SW 1271 (cell line): ENCODE measurements at places on chromosomes 11 and 22.

GRCh38 chr22:44622679-44623078 is 79.3 kb upstream of the PRR5 start:
- no peak for DNase-seq

DNA sequence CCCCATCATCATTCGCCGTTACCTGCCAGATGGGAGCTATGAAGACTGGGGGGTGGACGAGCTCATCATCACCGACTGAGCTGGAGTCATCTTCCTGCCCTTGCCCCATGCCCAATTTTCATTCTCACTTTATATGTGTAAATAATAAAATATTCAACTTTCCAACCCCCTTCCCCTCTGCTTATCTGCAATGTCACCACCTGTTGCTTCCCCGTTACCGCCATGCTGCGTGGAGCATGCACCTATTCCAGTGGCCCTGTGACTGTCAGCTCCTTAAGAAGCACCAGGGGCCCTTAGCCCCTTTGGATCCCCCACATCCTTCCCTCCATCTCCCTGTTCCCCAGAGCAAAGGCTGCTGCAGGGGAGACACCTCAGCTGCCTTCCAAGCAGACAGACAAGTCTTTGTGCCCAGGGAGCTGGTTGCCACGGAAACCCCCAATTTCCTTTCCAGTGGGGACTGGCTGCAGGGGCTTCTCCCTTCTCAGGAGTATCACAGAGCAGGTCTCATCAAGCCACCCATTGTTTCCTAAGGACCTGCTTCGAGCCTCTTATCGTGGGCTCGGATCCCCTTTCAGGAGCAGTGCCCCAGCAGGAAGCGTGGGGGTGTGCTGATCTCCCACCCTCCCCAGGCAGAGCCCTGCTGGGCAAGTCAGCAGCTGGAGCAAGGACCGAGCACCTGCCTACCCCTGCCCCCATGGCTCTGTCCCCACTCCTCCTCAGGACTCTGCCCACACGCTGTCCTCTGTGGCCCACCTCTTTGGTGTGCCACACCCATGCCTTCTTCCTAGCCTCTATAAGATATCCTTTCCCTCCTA is 14.3 kb downstream of the POLR2F start:
- no peak for DNase-seq

DNA sequence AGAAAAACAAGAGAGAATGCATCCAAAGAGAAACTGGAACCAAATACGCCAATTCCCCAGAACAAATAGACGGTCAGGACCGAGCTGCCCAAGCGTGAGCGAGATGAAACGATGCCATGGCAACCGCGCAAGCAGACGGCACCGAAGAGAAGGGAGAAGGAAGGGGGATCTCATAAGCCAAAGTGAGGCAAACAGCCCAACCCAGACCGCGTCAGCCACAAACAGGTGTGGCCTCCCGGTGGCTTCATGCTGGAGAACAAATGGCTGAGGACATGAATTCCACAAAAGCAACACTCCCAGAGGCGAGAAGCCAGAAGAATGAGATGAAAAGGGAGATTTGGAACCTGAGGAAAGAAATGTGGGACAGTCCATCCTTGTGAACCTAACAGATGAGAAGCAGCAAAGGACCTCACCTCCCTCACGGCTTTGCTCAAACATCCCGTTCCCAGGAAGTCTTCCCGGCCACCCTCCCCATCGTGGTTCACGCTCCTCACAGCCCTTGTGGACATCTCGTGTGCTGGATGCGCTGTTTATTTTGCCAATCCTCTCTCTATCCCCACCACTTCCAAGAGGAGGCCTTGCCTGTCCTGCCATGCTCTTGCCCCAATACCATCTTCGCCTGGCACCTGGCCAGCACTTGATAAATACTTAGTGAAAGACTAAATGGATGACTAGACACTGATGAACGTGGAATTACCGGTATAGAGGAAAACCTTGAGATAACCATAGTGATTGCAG is 89.1 kb upstream of the RTL6 start:
- no peak for DNase-seq

DNA sequence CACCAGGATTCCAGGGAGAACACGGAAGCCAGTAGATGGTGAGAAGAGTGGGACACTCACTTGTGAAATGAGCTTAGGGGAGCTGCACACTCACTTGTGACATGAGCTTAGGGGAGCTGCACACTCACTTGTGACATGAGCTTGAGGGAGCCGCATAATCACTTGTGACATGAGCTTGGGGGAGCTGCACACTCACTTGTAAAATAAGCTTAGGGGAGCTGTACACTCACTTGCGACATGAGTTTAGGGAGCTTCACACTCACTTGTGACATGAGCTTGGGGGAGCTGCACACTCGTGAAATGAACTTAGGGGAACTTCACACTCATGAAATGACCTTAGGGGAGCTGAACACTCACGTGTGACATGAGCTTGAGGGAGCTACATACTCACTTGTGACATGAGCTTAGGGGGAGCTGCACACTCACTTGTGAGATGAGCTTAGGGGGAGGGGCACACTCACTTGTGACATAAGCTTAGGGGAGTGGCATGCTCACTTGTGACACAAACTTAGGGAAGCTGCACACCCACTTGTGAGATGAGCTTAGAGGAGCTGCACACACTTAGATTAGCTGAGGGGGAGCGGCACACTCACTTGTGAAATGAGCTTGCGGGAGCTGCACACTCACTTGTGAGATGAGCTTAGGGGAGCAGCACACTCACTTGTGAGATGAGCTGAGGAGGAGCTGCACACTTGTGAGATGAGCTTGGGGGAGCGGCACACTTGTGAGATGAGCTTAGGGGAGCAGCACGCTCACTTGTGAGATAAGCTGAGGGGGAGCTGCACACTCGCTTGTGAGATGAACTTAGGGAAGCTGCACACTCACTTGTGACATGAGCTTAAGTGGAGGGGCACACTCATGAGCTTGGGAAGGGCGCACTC is 59.0 kb downstream of the NCAPD3 start:
- DNase-seq = no peak

GRCh38 chr11:114158421-114158820 is 98.9 kb downstream of the ZBTB16 start:
- no peak for DNase-seq

DNA sequence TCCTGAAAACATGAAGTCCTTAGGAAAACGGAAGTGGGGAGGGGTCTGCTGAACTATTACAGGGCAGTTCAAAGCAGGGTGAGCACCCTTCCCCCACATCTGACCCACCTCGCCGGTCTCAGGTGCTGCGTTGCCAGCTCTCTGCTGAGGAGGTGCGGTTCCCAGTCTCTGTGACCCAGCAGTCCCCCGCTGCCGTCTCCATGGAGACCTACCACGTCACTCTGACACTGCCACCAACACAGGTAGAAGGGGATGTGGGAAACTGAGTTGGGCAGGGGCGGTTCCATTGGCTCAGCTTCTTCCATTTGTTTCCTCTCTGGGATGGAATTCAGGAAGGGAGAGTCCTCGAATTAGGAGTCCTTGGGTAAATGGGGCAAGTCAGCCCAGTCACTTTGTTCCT is 3.3 kb downstream of the C2CD2L start:
- DNase-seq = no peak

DNA sequence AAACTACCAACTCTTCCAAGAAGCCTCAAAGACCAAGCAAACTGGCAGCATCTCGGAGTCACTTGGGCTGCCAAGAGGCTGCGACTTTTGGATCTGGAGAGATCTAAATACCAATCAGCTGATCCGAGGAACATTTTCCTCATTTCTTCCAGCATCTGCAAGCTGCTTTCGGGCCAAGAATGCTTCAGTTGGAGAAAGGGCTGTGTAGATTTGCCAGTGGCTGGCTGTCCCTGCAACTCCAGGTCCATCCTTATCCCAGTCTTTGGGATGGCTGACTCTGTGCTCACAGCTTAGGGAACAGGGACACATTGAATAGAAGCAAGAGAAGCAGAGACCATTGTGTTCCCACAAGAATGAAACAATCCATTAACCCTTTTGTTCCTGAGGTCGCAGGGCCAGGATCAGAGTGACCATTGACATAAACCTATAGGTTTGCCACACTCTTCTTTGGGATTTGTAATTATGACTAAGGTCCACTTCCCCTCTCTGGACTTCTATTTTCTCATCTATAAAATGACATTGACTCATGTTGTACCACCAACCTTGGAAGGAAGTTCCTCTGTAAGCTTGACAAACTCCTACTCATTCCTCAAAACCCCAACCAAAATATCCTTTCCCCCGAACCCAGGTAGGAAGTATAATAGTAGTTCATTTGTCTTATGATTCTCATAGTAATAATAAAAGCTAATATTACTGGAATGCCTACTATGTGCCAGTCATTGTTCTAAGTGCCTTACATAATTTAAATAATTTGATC is 340.8 kb downstream of the MN1 start:
- DNase-seq = no peak

DNA sequence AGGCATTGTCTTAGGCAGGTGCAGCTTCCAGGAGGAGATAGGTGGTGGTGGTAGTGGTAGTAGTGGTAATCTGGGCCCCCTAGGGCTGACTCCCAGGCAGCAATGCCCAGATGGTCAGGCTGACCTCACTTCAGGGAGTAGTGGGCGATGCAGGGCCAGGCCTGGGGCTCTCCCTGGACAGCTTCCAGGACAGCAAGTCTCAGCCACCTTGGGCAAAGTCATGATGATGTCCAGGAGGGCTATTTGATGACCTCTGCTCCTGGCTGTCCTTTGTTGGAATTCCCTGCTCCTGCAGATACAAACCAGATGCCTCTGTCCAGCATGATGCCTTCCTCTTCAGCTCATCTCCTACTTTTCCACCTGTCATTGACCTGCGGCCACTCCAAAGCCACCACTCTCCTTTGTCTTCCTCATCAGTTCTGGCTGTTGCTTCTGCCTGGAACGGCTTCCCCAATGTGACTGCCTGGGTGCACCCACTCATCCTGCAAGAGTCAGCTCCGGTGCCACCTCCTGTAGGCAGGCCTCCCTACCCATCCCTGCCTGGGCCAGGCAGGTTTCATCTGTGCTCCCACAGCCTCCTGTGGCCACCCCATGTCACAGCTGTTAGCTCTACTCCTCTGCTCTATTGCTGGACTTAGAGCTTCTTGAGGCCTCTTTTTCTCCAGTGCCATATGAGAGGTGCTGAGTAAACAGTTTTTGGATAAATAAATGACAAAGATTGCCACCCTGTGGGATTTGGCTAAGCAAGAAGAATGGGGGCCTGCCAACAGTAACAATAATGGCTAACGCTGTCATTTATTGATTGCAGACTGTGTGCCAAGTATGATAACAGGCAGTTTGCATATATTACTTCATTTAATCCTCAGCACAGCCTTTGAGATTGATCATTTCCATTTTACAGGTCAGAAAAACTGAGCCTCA is 172.9 kb upstream of the NECTIN1 start:
- DNase-seq = no peak

- DNase-seq = no peak
Observed at GRCh38 chr22:34324763-34325162, 404.5 kb upstream of the LARGE1 start.

- no peak for DNase-seq
Observed at GRCh38 chr22:33780531-33781136, 139.6 kb downstream of the LARGE1 start.

- no peak for DNase-seq
Observed at GRCh38 chr11:128865490-128865889, 1.6 kb downstream of the KCNJ1 start.

GRCh38 chr11:74265256-74265655 is 46.2 kb downstream of the P4HA3 start:
- DNase-seq = no peak
